ENCODE measurements at places on chromosomes 7 and 10.

- DNase-seq, result no peak
Measured at GRCh38 chr7:66142996-66143395, 28.3 kb downstream of the CRCP start.

- DNase-seq, result no peak
Measured at GRCh38 chr7:50923476-50923875, 140.8 kb upstream of the GRB10 start.

- no peak for DNase-seq
Measured at GRCh38 chr10:122154545-122155366, 116.3 kb upstream of the BTBD16 start.

GRCh38 chr7:94412762-94413322 lies 18.1 kb downstream of the COL1A2 start:
- DNase-seq, result no peak

GRCh38 chr7:29107056-29107455 lies 39.3 kb downstream of the CPVL start:
- DNase-seq, result no peak

- DNase-seq, result no peak
Measured at GRCh38 chr10:105864854-105865253, 1223.8 kb downstream of the SORCS3 start.

Measured in CD4-positive, alpha-beta T cell treated with Interleukin-4 for 4 hours (primary cell).